Inflammatory macrophage (primary cell): ENCODE measurements at places on chromosomes 12 and 14.
A peak's percentile ranks its signal among the peaks of the same experiment; 100 is the strongest.

- no peak for DNase-seq
Measured at GRCh38 chr12:92933606-92934005, 4.5 kb upstream of the EEA1 start.

GRCh38 chr14:90642244-90642717 is 173.9 kb downstream of the TTC7B start:
- no peak for DNase-seq

DNA sequence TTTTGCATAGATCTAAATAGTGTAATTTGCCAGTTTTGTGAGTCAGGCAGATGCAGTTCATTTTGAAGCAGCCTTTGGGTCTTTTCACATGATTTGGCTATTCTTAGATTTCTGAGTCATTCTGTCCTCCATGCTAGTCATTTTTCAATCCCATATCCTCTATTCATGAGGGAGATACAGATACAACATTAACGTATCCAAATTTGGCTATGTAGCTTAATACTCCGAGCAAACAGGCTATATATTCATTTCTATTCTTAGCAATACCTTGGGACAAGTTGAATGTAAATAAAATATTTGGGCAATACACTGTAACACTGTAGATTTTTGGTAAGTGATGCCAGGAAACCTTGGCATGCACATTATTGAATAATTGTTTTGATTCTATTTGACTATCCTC is 270.7 kb upstream of the PDE3A start:
- DNase-seq: no peak

GRCh38 chr12:13777374-13777773 is 204.0 kb downstream of the GRIN2B start:
- no peak for DNase-seq

DNA sequence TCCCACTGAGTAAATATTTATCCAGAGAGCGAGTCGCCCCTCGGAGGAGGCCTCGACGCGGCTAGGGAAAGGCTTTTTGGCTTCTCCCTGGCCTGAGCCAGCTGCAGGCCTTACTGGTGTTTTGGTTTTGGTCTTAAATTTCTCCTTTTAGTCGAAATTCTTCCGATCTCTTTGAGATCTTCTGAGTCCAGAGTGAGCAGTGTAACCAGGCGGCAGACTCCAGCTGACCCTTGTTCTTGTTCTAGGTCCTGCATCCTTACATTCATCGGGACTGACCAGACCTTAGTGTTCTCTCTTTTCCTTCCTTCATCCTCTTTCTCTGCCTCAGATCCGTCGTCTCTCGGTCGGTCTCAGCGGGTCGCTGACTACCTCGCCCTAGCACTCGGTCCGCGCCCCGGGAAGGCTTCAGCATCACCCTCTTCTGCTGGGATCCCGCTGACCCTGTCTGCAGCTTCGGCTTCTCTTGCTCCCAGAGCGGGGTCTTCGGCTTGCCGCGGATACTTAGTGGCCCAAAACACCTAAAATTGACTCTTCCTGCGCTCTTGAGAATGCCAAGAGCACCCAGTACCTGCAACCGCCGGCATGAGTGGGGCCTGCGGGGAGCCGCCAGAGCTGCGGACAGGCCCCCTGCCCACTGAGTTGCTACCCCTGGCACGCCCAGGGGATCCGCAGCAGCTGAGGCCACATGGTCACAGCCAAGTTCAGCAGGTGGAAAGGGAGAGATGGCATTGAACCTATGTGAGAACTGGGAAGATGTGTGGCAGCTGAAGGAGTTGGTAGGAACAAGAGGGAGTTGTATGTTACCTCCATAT is 2.4 kb upstream of the PAX9 start:
- DNase-seq: no peak

GRCh38 chr12:13586361-13586760 is 389.8 kb downstream of the EMP1 start:
- DNase-seq: no peak

DNA sequence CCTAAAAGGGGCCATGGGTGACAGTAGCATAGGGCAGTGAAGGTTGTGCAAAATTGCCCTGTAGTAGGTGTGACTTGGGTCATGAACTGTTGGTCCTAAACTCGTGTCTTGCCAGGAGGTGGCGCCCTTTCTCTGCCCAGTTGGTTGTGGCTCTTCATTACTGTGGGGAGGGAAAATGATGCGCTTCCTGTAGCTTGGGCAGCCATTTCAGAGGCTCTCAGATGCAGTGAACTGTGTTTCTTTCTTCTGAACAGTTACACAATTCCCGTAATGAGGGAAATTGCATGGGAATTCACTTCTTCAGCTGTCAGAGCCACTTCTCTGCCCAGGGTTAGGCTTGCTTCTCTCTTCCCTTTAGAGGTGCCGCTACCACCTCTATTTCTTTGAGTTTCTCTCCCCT is 148.1 kb upstream of the NRXN3 start:
- peak; percentile 78 for DNase-seq

- no peak for DNase-seq
Measured at GRCh38 chr14:104582662-104583061, 3.1 kb downstream of the C14orf180 start.

- DNase-seq: no peak
Measured at GRCh38 chr12:48003226-48004052, 837 bp downstream of the COL2A1 start.

- no peak for DNase-seq
Measured at GRCh38 chr12:32821710-32822109, 66.0 kb upstream of the YARS2 start.

DNA sequence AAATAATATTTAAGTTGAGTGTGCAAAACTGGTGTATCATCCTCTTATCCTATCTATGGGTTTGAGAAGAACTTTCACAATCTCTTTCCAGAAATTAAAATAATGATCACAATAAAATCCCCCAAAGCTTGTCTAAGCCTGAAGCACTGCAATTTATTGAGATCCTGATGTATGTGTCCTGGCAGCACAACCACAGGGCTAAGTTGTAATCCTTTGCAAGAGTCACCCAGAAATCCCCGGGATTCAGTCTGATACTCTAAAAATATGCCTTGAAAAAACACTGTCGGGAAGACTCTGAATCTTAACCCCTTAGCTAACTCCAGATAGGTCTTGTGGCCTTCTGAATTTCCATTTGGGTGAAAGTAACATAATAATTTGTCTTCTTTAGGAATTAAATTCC is 40.3 kb upstream of the STXBP6 start:
- DNase-seq: no peak

DNA sequence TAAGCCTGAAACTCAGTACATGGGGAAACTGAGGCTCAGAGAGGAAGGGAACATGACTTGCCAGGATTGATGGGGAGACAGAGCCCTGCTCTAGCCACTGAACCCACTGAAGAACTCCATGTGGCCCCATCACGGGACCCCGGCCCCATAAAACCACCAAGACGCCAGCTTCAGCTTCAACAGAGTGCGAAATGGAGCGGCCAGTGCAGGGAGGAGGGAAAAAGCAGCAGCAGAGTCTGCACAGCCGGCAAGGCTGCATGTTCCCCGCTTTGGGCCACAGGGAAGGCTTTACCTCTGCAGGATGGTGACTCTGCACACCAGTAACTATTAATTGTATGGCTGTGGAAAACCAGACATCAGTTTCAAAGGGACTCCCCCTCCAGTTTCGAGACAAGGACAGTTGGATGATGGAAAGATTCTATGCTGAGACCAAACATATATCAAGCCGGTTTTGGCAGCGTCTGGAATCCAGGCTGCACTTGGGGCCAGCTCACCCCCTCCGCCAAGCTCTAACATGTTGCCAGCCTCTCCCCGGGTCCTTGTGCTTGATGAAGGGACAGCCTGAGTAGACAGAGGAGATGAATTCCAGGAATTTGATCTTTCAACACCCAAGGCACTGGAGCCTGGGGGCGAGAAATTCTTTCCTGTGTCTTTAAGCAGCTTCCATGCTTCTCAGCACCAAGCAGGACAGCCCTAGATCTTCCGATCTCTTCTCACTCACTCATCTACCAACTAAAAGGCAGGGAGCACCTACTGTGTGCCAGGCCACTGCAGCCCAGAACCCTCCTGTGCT is 55.7 kb upstream of the BCL11B start:
- no peak for DNase-seq

GRCh38 chr14:66716227-66716626 is 208.3 kb downstream of the GPHN start:
- DNase-seq: no peak

DNA sequence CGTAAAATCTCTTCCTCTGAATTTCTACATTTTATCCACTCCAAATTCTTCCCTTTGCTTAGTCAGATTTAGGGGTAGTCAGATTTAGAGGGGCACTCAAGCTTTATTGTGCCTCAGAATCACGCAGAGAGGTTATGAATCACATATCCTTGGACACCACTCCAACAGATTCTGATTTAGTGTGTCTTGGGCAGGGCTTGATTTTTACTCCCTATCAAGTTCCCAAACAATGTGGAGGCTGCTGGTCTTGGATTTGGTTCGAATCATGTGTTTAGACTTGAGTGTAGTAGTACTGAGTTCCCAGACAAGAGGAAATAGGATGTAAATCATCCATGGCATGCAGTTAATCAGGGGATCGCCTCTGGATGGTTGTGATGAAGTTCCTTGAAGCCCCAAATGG is 298.1 kb upstream of the CLEC14A start:
- DNase-seq: no peak

DNA sequence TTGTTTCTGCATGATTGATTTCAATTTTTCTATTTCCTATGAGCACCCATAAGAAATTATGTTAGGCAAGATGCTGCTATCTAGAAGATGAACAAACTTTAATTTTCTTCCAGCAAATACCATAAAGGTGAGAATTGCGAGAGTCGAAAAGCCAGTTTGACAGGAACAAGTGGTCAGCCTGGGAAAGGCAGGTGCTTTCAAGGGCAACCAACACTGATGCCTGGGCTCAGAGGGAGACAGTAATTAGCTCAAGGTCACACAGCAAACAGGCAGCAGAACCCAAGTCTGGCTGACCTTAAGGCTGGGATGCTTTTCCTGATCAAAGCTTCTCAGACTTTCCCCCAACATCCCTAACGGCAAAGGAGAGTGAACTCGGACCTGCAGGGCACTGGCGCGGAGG is 6.8 kb upstream of the OTUB2 start:
- no peak for DNase-seq

- DNase-seq: no peak
Measured at GRCh38 chr14:33587791-33588190, 363.1 kb downstream of the EGLN3 start.
